ENCODE measurements at places on chromosomes 5 and 9.

- DNase-seq: no peak
Observed at GRCh38 chr9:121650217-121651007, 1.0 kb upstream of the DAB2IP start.

DNA sequence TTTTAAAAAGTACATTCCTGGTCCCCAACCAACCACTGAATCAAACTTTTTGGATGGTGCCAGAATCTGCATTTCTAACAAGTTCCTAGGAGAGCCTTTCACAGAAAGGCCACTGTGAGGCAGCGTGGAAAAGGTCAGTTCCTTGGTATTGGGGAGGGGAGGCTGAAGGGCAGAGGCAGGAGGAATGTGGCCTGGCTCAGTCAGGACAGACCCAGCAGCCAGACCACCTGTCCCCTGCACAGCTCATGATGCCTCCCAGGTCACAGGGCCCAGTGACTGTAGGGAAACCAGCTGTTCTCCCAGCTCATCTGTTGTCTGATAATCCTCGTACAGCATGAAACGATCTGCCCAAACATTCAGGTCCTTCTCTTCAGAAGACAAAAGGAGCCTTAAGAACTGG is 132.9 kb downstream of the LHFPL2 start:
- no peak for DNase-seq

- DNase-seq: no peak
Observed at GRCh38 chr9:126836216-126836615, 24.2 kb upstream of the ZBTB34 start.

DNA sequence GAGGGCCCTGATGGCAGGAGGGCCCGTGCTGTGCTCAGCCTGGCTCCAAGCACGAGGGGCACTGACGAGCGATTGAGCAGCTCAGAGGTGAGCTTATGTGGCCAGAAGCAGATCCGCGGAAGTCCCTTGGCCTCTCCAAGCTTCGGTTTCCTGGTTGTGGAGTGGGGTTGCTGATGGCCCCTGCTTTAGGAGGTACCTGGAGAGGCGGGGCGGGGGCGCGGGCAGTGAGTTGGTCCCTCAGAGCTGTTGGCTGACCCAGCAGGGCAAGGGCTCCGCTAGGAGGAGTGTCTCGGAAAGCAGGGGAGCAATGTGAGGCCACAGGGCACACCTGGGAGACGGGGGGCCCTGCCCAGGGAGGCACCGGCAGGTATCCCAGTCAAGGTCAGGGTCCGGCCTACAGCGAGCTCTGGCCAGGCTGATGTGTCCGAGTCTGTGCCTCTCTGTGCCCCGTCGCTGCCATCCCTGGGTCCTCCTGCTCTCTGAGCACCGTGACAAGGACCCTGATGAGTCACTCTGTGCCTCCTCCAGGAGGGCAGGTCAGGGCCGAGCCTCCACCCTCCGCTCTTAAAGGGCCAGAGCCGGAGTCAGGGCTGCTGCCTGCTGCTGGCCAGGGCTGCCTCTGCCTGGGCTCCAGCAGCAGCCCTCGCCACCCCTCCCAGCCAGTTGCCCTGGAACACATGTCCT is 14.8 kb downstream of the NCS1 start:
- DNase-seq: no peak

Data from epithelial cell of proximal tubule (primary cell).